ENCODE measurements at places on chromosomes 11 and 22.

- DNase-seq, result no peak
Observed at GRCh38 chr11:64181506-64182411, 4.2 kb upstream of the STIP1 start.

GRCh38 chr11:58465690-58466089, 23.7 kb upstream of the OR5B12 start:
- DNase-seq, result no peak

GRCh38 chr11:43298397-43298796, 13.4 kb upstream of the API5 start:
- DNase-seq, result no peak

- no peak for DNase-seq
Observed at GRCh38 chr22:19590696-19591095, 66.5 kb upstream of the CLDN5 start.

GRCh38 chr22:24992946-24993345, 40.4 kb downstream of the KIAA1671 start:
- no peak for DNase-seq

- no peak for DNase-seq
Observed at GRCh38 chr22:23481369-23481768, 98.7 kb downstream of the IGLL1 start.

- DNase-seq, result no peak
Observed at GRCh38 chr11:45145379-45146071, 914 bp upstream of the PRDM11 start.

DNA sequence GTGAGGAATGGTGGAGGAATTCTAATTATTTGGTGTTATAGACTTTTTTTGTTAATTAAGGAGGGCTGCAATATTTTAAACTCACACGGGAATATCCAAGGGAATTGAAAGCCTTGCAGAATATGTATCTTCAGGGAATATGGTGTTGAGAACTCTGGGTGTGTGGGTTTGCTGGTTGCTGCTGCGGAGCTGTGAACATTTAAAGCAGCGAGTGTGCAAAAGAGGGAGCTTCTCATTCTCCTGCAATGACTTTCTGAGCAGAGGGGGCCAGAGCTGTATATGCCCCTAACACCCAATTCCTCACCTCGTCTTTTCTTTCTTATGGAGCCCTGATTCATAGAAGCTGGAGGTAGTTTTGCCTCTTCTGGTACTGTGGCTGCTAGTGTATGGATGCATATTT, 217.7 kb downstream of the HIPK3 start:
- DNase-seq, result no peak

GRCh38 chr22:42344361-42344905, 74.0 kb upstream of the TCF20 start:
- DNase-seq, result no peak

- DNase-seq, result no peak
Observed at GRCh38 chr11:47765086-47765485, 2.1 kb downstream of the FNBP4 start.

GRCh38 chr11:17648528-17648927, 70.8 kb upstream of the MYOD1 start:
- DNase-seq, result no peak

- DNase-seq, result no peak
Observed at GRCh38 chr11:45930031-45930794, 7.8 kb downstream of the LARGE2 start.

GRCh38 chr11:16791191-16791961, 52.9 kb downstream of the C11orf58 start:
- no peak for DNase-seq

- DNase-seq, result no peak
Observed at GRCh38 chr22:38131399-38131798, 20.9 kb upstream of the BAIAP2L2 start.

DNA sequence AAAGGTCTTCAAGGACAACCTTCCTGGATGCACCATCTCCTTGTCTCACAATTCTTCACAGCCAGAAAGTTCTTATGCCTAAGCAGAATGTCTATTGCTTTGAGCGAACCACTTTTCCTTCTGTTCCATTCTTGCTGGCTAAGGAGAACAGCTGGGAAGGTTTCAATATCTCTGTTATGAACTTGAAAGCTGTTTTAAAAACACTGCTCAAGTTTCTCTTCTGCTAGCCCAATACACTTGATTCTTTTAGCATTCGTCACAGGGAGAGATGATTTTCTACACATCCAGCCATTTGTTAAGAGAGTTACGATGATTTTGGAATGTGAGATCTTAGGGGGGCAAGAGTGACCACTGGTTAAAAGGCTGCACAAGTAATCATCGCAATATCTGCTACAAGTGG, 249.3 kb downstream of the KIRREL3 start:
- DNase-seq, result no peak

- DNase-seq, result no peak
Observed at GRCh38 chr11:3046190-3046589, 11.0 kb downstream of the CARS1 start.

DNA sequence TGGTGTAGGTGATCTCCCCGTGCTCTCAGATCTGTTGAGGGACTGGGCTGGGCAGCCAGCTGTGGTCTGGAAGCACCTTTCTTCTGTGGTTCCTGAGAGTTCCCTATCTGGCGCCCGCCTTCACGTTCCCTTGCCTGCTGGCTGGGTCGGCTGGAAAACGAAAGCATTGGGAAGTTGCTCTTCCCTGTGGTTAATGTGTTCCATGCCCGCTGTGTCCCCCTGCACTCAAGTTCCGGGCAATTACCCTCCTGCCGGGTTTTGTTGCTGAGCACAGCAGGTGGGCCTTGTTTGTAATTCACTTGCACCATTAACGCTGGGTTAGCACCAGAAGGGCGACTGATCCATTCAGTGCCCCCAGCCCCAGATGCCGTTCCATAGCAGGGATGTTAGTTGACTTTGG, 134.1 kb downstream of the GRIK4 start:
- DNase-seq, result no peak

GRCh38 chr11:134585666-134586610, 173.9 kb upstream of the B3GAT1 start:
- no peak for DNase-seq

DNA sequence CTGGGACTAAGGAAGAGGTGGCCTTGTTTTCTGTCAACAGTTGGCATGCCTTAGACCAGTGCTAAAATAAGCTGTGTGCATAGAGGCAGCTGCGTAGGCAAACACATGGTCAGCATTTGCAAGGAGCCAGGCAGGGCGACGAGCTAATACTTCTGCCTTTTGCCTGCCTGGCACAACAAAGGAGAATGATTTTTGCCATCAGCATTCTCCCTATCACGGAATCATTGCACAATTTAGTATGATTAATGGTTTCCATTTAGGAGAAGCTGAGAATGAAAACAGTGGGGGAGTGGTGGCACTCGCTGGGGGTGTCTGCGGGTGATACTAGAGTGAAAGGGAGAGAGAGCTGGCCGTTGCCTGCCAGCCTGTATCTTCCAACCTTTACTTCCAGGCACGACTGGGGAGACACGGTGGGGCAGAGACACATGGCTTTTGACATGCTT, 336.0 kb downstream of the CADM1 start:
- no peak for DNase-seq

GRCh38 chr22:27170491-27170890, 513.1 kb downstream of the MIAT start:
- DNase-seq, result no peak

DNA sequence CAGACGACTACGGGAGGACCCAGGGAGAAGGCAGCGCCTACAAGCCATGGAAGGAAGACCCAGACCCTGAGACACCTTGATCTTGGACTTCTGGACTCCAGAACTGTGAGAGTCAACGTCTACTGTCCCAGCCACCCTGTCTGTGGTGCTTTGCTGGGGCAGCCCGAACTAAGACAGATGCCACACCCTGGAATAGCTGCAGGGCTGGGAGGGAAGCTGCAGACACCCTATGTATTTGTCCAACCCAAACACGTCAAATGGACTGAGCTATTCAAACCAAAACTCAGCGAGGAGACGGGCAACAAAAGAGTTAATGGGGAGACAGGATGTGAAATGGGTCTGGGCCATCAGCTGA, 169.3 kb downstream of the CTTN start:
- DNase-seq, result no peak

DNA sequence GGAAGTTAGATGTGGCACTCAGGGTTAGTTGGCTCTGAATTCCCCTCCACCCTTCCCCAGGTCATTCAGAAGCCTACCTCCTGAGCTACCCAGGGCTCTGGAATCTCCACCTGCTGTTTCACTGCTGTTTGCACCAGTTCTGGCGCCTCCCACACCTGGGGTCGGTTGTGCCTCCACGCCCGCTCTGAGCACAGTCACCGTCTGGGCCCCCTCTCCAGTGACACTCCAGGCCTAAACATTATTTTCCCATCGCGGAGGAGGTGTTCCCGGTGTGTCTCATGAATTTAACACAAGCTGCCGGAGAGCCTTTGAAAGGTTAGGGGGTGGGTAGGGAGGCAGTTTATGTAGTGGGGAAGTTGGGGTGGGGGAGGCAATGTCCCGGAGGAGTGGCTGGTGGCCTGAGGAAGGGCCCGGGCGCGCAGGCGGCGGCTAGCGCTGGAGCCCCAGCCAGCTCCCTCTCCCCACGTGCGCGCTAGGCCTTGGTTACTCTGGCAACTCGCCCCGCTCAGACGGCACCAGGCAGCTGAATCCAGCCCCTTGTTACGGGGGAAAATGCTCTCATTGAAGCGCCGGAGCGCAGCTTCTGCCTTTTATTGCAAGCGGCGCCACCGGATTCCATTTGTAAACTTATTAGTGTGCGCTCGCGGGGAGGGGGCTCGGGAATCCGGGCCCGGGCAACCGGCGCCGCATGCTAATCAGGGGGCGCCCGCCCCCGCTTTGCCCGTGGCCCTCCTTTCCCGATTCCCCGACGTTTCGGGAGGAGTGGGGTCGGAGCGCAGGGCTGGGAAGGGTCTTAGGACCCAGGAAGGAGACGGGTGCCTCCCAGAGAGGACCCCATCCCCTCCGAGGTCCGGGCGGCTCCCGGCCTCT, 52.4 kb downstream of the GRIK4 start:
- DNase-seq, result no peak

DNA sequence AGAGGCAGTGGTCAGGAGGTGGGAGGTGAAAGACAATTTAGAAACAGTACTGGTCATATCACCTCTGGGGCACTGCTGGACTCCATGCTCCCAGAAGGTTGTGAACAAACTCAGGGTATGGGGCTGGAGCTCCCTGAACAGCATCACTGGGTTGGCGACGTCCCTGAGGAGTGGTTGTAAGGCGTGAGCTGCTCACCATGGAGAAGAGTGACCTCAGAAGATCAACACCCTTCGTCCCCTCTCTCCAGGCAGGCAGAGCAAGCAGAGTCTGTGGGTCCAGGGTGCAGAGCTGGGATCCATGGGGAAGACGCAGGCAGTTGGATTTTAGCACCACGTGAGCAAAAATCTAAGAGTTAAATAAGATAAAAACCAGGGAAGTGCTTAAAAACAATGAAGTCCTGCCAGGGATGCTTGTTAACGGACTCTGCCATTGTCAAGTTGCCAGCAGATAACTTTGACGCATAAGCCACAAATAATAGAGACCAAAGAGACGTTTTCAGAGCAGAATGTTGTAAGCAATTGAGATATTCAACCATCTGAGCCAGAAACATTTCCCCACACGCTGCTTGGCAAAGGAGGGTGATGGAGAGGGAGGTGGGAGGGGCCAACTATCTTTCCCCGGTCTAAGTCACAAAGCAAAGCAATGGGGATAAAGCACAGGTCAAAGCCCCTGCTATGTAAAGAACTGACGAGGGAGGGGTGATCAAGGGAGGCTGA, 13.6 kb downstream of the PNPLA5 start:
- no peak for DNase-seq

DNA sequence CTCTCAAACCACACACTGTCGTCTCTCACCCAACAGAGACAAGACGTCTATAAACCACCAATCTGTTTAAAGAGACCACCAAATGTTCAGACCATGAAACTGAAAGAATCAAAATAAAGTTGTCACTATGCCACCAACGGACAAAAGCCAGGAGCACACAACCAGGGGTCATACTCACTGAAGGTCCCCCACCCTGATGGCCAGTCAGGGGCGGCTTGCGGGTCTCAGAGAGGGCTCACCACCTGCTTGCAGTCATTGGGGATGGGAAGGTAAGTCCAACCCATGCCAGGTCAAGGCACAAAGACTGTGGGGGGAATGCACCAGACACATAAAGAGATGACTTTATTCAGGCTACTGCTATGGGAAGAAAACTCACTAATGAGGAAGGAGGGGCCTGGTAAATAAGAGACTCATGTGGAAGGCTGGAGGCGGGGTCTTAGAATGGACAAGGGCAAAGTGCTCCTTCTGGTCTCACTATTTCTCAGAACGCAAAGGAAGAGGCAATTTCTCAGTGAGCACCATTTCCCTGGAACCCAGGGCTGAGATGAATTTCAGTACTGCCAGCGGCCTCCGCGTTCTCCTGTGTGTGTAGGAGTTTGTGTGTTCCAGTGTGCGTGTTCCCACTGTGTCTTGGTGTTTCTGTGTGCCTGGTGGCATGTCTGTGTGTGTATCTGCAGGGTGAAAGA, 17.3 kb downstream of the SCARF2 start:
- no peak for DNase-seq

GRCh38 chr11:127274328-127274676, 273.7 kb upstream of the KIRREL3 start:
- no peak for DNase-seq

- no peak for DNase-seq
Observed at GRCh38 chr11:34633640-34633989, 12.7 kb downstream of the EHF start.

DNA sequence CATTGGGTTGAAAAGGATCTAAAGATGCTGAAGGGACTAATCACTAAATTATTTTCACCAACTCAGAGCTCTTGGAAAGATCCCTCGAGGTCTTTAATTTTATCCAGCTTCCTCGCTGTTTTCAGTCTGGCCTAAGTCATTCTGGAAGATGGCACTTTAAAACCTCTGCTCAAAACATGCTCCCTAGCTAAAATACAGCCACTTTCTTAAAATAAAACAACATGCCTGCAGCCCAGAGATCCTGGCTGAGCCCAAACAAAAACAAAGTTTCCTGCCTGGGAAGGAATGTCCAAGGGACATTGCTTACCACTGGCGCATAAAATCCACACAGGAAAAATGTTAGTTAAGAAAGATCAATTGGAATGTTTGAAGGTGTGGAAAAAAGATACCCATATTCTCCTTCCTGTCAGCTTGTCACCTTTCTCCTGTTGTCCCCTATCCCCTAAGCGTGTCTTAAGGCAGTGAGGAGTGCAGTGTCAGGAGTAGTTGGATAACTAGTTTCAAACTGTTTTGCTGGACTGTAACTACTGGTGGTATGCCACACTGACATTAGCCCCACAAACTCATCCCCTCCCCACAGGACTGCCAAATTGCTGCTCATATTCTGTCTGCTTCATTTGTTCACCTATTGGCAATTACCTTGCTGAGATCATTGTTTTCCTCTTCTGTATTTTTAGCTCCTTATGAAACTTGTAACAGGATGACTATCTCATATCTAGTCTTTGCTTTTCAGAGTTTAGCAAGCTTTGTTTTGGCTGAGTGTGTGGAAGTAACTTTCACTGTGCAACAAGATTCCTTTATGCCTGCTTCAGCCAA, 108.3 kb upstream of the SESN3 start:
- no peak for DNase-seq

All from T-helper 9 cell (primary cell).